Fibroblast of the aortic adventitia (primary cell): ENCODE measurements at places on chromosomes 4 and X. TPM values are rescaled to one million over a fixed set of nuclear protein-coding genes. Genes with fewer than 3 reads are reported as not detected.

UGT2A1 gene
- total RNA-seq, result not detected in 2 replicates

HERC6 gene
- 4.9 and 14.0 TPM in 2 replicates for total RNA-seq

BMPR1B gene
- total RNA-seq, result 2.2 and 13.5 TPM in 2 replicates

CCDC110 gene
- total RNA-seq, result 4.2 and 5.4 TPM in 2 replicates

- no peak for DNase-seq
Observed at GRCh38 chr4:163726641-163727040, 232.2 kb downstream of the TMA16 start.

DNA sequence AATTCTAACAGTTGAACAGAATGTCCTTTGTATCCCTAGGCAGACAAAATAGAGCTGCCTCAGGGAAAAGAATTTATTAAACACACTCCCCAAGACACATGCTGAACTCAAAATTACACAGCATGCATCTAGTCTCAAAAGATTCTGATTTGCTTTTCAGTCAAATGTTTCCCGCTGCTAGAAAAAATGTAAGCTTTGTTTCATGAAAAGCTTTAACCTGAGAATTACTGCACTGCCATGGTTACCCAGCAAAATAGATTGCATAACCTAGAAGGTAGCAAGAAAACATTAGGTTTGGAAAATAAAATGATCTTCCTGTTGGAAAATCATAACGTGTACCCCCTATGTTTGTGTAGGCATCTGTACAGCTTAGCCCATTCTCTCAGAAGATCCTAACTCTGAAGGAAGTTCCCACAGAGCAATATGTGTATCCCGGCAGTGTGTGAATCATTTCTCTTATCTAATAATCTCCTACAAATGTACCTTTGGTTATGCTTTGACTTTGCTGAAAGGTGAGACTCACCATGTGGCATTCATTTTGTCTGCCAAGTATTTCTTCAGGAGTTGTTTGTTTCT, 646.9 kb downstream of the STPG2 start:
- no peak for DNase-seq

GRCh38 chr4:27685091-27685490, 824.5 kb downstream of the STIM2 start:
- DNase-seq, result no peak

- peak; percentile 92 for DNase-seq
Observed at GRCh38 chr4:139295206-139295941, 5.9 kb upstream of the NAA15 start.

- DNase-seq, result no peak
Observed at GRCh38 chrX:11337292-11338009, 44.2 kb downstream of the AMELX start.

DNA sequence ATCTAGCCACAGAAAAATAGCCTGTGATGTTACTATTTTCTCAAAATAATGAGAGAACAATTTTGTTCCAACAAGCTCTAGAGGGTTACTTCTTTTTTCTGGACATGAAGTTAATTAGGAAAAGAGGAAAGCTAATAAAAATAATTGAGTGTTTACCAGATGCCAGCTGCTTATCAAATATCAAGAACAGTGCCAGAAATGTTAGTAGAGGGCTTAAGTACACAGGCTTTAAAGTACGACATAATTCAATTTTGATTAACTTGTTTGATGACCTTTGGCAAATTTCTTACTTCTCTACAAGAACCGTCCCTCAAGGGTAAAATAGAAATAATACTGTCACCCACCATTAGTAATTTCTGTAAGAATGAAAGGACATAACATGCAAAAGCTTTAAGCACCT, 977.0 kb downstream of the FSTL5 start:
- DNase-seq, result no peak

GRCh38 chr4:101331017-101331416, 16.3 kb downstream of the PPP3CA start:
- DNase-seq, result no peak

GRCh38 chr4:101818362-101818761, 27.8 kb downstream of the BANK1 start:
- peak; percentile 56 for DNase-seq

DNA sequence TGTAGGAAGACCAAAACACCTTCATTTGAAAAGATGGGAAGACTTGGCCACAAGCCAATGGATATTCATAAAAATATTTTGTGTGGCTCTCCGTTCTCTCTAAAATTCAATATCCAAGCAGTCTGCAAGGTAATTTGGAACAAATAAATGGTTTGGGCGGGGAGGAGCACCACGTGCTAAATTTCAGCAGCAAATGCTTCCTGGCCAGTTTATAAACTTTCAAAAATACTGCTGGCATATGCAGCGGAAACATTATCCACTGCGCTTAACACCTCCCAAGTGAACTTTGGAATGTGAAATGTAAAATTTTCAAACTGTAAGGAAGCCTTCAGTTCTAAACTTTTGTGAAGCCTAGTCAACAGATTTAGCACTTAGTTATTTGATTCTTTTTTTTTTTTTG, 191.0 kb downstream of the NSUN7 start:
- DNase-seq, result no peak
